Cardiac muscle cell (in vitro differentiated cells and primary cell): ENCODE measurements at places on chromosomes 4 and X.

DNA sequence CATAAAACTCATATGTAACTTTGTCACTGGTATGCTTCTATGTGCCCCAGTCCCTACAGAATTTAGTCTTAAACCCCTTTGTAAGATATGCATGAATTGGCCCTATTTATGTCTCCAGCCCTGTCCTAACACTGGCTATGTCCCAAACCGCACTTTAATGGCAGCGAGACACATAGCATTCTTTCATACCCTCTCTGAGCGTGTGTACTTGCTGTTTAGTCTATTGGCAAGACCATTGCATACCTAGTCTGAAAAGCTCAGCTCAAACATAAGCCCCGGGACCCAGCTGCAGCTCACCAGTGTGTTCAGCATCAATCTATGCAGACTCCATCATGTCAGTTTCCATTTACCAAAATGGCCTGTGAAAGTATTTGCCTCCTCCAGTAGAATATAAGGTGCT, 1018.4 kb upstream of the TENM3 start:
- DNase-seq = no peak

- DNase-seq = no peak
Observed at GRCh38 chr4:186728631-186729271, 5.1 kb upstream of the FAT1 start.

DNA sequence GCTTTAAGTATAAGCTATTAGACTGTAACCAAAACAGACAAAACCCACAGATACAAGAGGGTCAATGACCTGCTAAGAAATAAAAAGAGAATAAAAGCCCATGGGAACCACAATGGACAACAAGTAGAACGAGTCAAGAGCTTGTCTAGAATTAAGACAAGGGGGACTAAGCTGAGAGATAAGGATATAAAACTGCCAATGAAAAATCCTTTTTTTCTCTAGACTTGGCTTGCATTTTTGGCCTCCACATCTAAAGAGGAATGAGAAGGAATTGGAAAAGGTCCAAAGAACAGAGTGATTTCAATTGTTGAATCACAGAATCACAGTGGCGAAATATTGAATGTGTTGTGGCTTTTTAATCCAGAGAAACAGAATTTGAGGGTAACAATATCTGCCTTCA, 135.7 kb downstream of the QDPR start:
- peak; percentile 81 for DNase-seq

GRCh38 chr4:184688447-184688846, 38.9 kb downstream of the PRIMPOL start:
- no peak for DNase-seq

DNA sequence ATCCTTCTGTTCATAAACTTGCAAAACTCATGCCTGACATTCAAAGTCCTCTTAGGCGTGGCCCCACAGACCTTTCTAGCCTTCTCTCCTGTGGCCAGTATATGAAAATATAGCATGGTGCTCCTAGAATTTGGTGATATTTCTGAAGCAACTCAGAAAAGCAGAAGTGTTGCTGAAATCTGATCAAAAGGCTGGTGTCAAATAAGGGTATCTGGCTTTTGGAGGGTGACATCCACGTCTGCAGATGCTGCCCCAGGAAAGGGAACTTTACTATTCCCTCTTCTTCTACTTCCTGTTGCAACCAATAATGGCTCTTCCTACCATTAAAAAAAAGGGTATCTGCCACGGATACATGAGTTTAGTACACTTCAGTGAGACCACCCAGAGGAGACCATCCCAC, 83.9 kb upstream of the RPS6KA3 start:
- DNase-seq = no peak

- no peak for DNase-seq
Observed at GRCh38 chr4:7773401-7774180, 166.1 kb downstream of the AFAP1 start.

GRCh38 chr4:74858921-74859562, 64.7 kb upstream of the BTC start:
- DNase-seq = no peak

DNA sequence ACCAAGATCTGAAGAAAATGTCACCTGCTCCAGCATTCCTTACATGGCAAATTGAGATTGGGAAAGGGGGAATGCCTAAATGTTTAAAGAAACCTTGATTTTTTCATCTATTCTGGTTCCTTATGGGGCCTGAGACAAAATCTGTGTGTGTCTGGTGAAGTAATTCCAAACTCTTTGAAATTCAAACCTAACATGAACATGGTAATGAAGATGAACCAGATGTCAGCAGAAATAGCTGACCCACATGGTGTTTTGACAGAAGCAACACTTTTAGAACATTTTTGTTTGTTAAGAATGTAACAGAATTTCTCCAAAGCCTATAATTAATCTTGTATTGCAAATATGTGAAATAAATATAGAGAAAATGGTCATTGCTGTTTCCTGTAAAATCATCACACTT, 133.0 kb downstream of the PARM1 start:
- DNase-seq = no peak

DNA sequence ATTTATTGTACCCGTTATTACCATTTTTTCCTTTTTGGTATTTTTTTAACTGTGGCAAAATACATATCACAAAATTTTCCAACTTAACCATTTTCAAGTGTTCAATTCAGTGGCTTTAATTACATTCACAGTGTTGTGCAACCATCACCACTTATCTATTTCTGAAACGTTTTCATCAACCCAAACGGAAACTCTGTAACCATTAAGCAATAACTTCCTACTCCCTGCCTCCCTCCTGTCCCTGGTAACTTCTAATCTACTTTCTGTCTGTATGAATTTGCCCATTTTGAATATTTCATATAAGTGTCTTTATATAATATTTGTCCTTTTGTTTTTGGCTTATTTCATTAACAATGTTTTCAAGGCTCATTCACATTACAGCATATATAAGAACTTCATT, 57.4 kb upstream of the MSN start:
- DNase-seq = no peak

- no peak for DNase-seq
Observed at GRCh38 chr4:121209171-121209570, 45.0 kb upstream of the TNIP3 start.

DNA sequence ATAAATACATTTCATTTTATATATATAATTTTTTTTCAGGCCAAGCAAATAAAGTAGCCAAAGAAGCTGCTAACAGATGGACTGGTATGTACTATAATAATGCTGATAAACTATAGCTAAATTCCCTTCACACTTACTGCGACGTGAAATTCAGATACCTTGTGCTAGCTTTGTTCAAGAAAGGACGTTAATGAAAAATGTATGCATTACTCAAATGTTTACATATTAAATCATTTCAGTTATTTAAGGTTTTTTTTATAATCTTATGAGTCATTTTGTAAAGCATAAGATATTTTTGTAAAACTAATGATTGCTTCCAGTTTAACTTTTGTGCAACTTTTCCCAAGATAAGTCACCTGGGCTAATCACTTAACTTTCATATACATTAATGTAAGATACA, 57.2 kb upstream of the TMEM131L start:
- no peak for DNase-seq

DNA sequence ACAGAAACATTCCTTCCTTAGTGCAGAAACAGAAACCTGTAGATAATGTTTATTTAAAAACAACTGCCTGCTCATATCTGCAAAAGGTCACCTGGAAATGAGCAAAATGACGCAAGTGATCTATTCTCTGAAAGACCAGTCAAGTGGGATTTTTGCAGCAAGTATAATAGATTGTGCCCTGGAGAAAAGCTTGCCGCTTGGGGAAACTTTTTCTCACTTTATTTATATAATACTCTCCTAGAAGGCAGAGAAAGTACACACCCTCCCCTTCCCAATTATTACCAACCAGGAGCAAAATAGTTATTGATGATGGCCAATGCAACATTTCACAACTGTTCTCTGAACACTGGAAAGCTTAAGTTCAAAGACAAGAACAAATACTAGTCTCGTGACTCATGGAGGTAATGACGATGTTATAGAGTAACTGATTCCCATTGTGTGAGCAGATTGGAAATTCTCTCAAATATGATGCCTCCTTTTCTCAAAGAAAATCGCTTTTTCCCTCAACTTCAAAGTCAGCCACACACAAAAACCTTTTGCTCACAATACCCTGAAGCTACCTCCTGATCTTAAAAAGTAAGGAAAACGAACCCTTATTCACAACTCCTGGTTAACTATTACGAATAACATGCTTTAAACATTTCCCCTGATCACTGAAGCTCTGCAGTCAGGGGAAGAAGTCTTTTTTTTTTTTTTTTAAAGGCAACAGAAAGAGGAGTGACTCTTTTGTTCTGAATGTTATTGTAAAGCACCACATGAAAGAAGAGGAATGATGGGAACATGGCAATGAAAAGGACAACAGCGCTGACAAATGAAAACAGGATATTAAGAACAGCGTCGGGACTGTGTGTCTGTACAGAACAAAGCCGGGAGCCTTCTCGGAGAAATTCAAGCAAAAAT, 41.0 kb downstream of the MID1 start:
- no peak for DNase-seq

DNA sequence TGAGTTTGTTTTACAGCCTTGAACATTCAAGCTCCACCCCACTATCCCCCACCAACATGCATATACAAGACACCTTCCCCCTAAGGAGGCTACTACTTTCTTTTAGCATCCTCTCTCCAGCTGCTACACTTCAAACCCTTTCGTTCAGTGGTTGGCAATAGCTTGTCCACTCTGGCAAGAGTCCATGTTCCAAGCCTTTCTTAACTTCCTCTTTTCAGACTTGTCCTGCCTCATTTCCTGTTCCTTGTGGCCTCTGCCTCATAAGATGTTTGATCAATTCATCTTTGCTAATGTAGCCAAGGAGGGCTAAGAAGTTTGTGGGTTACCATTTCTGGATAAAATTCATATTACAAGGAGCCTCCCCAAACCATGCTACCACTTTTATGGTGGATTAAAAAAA, 20.8 kb upstream of the ZCCHC12 start:
- DNase-seq = peak; percentile 80

DNA sequence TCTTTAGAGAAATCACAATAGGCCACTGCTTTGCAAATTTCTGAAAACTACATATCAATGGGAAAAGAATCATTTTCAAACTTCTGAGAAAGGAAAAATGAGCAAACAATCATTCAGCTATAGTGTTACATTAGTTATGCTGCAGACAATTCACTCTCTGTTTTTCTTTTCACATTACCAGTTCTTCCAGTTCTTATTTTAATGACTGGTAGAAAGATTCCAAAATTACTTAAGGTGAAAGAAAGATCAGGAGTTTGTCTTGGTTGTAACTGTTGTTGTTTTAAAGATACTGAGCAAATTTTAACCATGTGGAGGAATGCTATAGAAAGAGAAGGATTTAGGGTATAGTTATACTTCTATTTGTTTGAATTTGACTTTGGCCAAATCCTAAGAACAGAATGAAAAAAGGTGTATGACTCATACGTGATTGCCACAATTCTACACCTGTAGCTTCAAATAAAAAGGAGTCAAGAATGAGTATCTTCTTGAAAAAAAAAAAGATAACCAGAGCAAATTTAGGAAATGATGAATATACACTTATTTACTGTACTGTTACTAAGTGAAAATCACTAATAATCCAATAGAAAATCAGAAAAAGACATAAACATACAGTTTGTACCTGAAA, 21.0 kb upstream of the RASGEF1B start:
- no peak for DNase-seq

GRCh38 chrX:131988236-131988635, 34.9 kb upstream of the STK26 start:
- DNase-seq = no peak
